AG04450 (cell line): ENCODE measurements at places on chromosomes 1 and 21.

GRCh38 chr1:190453550-190453949 lies 24.1 kb downstream of the BRINP3 start:
- DNase-seq: no peak

DNA sequence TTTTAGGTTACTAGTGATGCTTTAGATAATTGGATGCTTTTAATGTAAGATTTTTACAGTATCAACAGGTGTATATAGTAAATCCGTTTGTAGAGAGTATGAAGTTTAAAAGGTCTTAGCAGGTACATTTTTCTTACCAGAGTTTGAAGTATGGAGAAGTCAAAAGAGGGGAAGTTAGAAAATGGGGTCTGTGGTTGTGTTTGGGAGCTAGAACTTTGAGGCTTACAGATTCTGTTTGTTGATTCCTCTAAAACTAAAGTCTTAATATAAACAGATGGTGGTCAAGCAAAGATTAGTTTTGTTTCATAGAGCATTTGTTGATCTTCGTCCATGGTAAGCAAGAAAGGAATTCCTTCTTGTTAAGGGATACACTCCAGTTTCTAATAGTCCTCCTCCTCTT lies 35.8 kb downstream of the CDC42 start:
- DNase-seq: no peak

GRCh38 chr1:106608841-106609240 lies 447.6 kb upstream of the PRMT6 start:
- no peak for DNase-seq

DNA sequence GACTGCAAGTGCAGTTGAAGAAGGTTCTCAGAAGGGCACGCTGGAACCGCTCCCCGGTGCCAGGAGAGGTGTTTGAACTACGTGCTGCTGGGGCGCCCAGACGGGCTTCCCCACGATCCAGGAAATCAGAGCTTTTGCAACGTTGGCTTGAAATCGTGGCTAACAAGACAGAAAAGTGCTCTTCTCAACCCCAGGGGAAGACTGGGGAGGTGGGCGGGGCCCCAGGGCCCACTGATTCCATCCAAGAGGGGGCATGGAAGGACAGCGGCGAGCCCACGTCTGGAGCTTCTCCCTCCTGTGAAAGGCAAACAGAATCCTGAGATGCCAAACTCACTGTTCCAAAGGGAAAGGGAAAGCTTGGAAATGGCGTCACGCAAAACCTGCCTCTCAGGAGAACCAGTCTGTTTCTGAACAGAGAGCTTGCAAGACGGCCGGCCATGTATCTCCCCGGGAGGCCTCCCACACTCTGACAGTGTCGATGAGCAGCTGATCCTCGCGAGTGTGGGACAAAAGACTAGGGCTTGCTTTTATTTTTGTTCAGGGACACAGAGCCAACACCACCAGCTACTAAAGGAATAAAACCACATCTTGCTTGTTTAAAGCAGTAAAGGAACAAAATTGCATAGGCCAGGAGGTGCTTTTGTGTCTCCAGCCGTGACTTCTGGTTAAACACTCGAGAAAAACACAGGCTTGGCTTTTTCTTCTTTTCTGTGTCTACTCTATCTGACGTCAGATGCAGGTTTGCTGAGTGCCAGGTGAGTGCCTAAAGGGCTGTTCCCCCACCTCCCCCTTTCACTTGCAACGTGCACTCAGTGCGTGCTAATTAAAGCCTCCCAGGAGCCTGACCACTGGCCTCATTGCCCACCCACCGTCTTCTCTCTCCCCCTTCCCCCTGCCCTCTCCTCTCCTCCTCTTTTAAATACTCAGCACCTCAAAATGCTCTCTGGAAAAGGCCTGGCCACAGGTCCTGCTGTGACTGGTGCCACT lies 41.5 kb downstream of the LRRC3 start:
- no peak for DNase-seq

DNA sequence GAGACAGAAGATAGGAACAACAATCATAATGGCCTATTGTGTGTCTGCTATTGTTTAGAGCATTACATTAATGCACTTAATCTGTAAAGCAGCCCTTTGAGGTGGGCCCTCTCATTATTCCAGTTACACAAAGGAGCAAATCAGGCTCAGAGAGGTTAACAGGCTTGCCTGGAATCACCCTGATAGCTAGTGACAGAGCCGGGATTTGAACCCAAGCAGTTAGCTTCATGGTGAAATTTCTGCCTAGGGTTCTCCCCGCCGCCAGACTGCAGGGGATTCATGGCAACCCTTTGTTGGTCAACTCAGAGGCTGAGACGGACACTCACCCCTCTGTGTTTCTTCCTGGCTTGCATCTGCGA lies 7.1 kb downstream of the HEYL start:
- DNase-seq: no peak

DNA sequence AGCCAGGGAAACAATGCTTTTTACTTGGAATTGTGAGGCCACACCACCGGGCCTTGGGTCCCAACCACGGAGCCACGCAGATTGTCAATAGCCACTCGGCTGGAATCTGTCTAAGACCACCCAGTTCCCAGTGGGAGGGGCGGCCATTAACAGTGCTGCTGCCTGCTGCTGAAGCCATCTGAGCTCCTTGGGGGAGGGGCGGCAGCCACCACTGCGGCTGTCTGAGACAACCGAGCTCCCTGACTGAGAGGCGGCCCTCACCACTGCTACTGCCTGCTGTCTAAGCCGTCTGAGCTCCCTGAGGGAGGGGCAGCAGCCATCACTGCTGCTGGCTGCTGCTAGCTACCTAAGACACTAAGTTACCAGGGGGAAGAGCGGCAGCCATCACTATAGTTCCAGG lies 64.3 kb downstream of the DMRTA2 start:
- DNase-seq: no peak

GRCh38 chr1:53014791-53015507 lies 47.1 kb upstream of the PODN start:
- peak; percentile 74 for DNase-seq

DNA sequence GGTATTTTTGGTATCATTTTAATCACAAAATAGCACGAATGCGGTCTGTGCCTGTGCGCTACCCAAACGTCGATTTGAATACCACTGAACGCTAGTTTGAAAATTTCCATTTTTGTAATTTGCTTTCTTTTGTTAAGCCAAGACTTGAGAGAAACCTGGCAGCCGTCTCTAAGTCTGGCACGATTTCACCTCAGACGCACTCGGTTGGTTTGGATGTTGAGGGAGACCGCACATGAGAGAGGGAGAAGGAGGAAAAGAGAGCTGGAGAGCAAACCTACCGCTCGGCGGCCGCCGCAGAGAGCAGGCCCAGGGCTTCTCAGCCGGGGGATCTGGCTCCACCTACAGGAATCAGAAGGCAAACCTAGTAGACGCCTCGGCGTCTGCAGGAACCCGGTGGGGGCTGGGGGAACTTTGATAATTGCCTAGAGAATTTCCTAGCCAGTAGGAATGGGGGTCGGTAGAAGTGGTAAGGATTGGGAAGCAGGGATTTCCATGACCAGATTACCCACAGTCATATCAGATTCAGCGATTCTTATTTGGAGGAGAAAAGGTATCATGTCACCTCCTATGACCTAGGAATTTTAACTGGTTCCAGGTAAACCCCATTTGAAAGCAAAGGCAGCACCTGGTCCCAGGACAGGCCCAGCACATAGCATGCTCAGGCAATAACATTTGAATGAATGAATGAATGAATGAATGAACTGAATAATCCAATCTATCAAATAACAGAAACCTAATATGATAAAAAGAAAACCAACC lies 83.2 kb downstream of the TM2D1 start:
- peak; percentile 0 for DNase-seq

DNA sequence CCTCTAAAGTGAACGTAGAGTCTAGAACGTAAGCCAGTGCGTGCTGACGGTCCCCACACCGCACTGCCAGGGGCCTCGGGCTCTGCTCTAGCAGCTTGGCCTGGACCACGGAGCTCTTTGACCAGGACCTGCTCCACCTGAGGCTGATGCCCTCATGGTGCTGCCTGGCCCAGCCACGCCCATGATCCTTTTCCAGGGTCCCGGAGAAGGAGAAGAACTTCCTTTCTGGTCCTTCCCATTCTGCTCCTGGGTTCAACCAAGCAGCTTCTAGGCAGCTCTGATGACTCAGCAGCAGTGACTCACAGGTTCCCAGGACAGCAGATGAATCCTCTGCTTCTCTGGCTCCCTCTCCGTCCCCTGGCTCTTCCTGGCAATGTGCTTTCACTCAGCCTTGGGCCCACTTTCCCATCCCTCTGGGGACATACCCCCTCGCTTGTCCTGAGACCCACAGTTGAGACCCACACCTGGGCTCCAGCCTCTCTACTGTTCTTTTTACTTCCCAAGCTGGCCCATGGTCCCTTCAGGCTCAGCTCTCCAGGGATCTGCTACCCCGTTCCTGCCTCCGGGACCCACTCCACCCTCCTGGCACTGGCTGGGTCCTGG lies 246.3 kb upstream of the RAB4A start:
- DNase-seq: peak; percentile 68

- no peak for DNase-seq
Measured at GRCh38 chr1:157626099-157626498, 28.2 kb upstream of the FCRL4 start.

- DNase-seq: peak; percentile 83
Measured at GRCh38 chr1:21149855-21150432, 26.8 kb downstream of the EIF4G3 start.

DNA sequence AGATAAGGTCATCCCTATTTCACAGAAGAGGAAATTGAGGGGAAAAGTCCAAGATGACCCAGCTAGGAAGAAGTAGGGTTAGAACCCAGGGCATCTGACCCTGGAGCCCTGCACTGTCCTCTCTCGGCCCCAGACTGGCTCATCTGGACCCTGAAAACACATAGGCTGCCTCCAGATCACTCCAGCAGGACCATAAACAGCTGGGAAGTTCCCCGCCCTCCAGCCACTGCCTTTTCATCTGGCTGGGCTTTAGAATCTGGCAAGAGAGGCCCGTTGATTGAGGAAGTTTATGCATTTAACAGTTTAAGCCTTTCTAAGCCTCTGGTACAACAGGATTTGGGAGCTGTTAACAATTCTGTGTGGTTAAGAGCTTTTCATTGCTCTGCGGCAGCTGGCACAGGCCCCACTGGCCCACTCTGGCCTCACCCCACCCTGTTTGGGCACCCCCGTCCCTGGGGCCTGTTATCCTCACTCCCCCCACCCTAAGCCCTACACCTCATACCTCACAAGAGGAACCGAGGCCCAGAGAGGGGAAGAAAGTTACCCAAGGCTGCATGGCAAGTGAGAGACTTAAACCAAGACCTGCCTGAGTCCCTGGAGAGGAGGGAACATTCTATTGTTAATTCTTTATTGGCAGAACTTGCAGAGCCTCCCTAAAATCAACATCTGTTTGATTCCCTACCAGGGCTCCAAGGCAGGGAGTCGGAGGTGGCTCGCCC lies 84.2 kb downstream of the EPHB2 start:
- DNase-seq: no peak

GRCh38 chr21:16007943-16008342 lies 278.2 kb downstream of the USP25 start:
- no peak for DNase-seq

GRCh38 chr21:36337099-36337509 lies 17.1 kb downstream of the MORC3 start:
- DNase-seq: no peak

DNA sequence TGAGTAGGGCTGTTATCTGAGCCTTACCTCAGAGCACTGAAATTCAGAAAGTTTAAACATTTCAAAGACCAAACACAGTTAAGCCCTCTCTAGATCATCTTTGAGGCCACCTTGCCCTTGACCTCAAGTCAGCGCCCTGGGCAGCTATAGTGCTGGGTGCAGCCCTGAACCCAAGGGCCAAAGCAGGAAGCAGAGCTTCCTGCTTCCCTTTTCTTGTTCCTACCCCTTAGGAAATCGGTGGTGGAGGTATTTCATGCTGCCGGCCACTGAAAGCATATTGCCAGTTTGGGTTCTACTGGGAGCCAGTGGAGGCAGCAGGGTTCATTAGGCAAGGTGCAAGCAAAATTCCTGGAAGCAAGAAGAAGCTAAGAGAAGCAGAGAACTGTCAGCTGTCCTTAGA lies 26.1 kb downstream of the CD244 start:
- DNase-seq: no peak

GRCh38 chr1:212979340-212980122 lies 29.2 kb downstream of the VASH2 start:
- no peak for DNase-seq

DNA sequence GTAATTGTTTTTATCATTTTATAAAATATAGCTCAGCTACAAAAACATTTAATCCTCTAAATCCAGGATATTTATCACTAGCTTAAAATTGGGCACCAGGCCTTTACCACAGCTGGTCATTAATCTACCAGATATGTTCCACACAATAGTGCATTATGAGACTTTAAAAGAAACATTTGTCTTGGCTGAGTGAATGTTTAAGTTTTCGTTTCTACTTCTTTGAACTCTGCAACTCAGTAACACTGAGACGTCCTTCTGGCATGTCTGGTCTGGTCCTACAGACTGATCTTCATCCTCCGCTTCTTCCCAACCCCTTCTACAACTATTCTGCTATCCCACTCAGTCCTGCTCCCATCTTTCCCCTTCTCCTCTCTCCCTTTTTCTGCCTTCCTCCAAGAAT lies 296.2 kb downstream of the NEGR1 start:
- no peak for DNase-seq

GRCh38 chr21:42708107-42708506 lies 54.7 kb downstream of the PDE9A start:
- DNase-seq: no peak

- no peak for DNase-seq
Measured at GRCh38 chr1:215344539-215344938, 222.6 kb upstream of the KCTD3 start.

- no peak for DNase-seq
Measured at GRCh38 chr1:39695016-39695415, 3.8 kb upstream of the HPCAL4 start.
